Dermis microvascular lymphatic vessel endothelial cell (primary cell): ENCODE measurements at places on chromosomes 5 and 9. TPM values are rescaled to one million over a fixed set of nuclear protein-coding genes. Genes with fewer than 3 reads are reported as not detected.

The ZNF300 gene
- 4.2 and 4.6 TPM in 2 replicates for total RNA-seq

The NMRK1 gene
- total RNA-seq = 19.4 and 22.0 TPM in 2 replicates

The LCN12 gene
- not detected in 2 replicates for total RNA-seq

The NTRK2 gene
- total RNA-seq = under 0.01 TPM in 1 of 2 replicates, not detected in the other

The BNC2 gene
- 4.5 and 5.7 TPM in 2 replicates for total RNA-seq

The SLC6A18 gene
- total RNA-seq = not detected in 2 replicates

The SNCAIP gene
- total RNA-seq = 12.8 and 50.6 TPM in 2 replicates

The SMC2 gene
- 8.7 and 14.9 TPM in 2 replicates for total RNA-seq

GRCh38 chr9:120117081-120117480 is 462.9 kb downstream of the CDK5RAP2 start:
- no peak for DNase-seq

- no peak for DNase-seq
Observed at GRCh38 chr5:166058660-166059059, 2232.8 kb upstream of the WWC1 start.

GRCh38 chr5:39580702-39581453 is 156.1 kb upstream of the DAB2 start:
- peak; percentile 23 for DNase-seq

DNA sequence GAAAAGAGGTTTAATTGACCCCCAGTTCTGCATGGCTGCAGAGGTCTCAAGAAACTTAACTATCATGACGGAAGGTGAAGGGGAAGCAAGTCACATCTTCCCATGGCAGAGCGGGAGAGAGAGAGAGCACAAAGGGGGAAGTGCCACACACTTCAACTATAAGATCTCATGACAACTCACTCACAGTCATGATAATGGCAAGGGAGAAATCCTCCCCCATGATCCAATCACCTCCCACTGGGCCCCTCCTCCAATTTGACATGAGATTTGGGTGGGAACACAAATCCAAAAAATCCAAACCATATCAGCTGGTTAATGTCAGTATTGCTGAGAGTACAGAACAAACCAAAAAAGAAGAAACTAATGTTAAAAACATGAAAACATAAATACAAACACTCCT is 120.2 kb downstream of the STARD4 start:
- DNase-seq = no peak

GRCh38 chr9:19493174-19493811 is 84.5 kb downstream of the ACER2 start:
- DNase-seq = peak; percentile 54

- no peak for DNase-seq
Observed at GRCh38 chr9:78292716-78293497, 4.0 kb upstream of the PSAT1 start.

GRCh38 chr9:132584601-132585560 is 2.5 kb downstream of the BARHL1 start:
- DNase-seq = no peak

- no peak for DNase-seq
Observed at GRCh38 chr5:42015681-42016080, 90.6 kb downstream of the FBXO4 start.

DNA sequence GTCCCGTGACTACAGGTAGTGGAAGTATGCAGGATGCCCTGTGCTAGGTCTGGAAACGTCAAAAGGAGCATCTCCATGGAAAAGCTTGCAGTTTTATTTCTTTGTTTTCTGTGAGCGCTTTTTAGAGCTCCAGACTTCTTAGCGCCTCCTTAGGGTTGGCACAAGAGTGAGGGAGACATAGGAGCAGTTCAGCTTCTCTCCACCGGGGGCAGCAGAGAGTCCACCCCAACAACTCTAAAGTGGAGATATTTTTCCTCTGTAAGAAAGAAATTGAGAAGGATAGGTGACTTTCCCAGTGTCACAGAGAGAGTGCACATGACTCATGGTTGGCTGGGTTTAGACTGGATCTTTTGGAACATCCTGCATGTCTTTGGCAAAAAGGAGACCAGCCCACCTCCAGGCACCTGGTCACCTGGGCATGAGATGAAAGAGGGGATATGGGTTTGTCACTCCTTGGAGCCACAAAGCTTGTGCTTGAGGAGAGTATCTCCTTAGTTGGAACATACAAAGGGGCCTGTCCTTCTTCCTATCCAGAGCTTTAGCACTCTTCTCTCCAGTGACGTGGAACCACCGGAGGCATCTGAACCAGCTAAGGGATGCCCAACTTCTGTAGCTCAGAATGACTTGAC is 637.7 kb downstream of the SEMA5A start:
- peak; percentile 5 for DNase-seq

GRCh38 chr9:109411069-109411761 is 86.9 kb downstream of the PTPN3 start:
- DNase-seq = no peak

DNA sequence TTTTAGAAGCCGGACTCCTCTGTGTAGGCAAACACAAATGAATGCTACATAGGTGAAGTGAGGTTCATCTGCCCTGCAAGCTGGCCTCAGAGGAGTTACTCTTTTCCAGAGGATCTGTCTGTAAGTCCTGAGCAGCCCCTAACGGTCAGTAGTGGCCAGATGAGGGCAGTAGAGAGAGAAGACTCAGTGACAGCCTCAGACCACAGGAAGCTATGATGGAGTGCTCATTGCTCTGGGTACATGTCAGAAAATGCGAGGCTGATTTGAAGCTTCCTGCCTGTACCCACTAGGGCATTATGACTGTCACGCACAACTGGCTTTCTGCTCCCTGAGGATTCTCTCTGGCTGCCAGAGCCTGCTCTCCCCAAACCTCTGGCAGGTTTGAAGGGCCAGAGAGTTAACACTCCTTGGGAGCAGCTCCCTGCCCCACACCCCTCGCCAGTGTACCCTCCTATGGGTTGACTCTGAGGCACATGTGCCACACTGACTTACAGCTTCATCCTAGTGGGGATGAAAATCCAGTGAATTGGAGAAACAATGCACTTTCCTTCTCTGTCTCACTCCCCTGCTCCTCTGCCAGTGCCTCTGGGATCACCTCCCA is 141.5 kb downstream of the GABRG2 start:
- no peak for DNase-seq

DNA sequence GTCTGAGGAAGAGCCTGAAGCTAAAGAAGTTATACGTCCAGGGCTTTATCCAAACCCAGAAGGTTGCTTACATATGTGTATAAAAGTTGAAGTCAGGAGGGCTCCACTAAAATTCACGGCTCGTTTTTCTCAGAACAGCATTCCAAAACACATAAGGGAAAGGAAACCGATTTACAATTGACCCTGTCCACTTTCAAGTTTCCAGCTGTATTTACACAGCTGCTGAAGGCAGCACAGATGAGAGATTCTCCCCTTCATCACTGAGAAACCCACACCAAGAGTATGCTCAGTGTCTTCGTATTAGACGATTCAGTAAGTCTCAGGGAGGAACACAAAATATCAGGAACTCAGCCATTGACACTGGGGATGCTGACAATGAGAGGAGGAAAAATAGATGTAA is 5.9 kb upstream of the NREP start:
- DNase-seq = no peak

DNA sequence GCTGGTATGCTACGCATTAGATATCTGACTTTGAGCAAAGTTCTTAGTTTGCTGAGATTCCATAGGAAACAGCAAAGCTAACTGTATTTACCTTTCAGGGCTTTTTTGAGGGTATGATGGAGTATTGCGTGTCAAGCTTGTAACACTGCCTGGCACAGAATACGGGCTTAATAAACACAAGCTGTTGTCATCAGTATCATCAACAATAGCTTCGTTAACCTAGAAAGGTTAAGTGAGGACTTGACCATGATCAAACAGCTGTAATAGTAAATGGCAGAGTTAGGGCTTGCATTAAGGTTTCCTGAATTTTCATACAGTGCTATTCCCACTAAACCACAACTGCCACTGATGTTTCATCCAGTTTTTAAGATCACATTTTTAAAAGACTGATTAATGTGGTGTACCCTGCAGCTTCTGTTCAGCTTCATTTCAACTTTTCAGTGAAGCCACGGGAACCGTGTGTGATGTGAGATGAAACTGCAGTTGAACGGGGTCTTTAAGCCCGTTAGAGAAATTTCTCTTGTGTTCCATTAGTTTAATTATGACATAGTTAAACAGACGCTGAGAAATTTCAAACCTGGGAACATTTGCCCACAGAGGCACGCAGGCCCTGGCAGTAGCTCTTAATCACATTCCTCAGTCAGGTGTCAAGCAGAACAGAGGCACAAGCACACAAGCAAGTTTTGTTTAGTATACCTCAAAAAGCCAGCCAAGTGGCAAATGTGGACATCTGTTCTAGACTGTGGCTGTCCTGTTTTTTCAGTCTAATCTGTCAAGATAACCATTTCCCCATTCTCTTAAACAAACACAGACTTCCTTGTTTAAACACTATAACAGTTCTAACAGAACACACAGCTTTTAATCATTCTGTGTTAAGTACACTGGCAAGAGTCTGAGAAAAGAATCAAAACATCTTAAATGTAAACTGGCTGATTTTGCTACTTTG is 147.1 kb downstream of the ZNF608 start:
- peak; percentile 90 for DNase-seq

- no peak for DNase-seq
Observed at GRCh38 chr5:137600721-137601360, 101.7 kb upstream of the SPOCK1 start.

DNA sequence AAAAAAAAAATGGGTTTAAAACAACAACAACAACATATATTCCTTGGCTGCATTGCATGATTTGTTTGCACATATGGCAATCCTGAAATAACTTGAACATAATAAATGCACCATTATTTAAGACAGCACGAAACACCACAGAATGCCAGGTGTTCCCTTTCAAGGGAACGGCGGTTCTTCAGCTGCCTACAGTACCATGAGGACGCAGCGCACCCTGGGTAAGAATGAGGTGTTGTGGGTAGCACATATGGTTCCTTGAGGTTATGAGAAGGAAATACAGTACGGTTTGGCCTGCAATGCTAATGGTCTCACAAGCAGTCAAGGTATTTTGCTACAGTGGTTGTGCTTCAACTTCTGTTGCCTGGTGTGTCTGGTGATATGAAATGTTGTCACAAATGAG is 174.8 kb downstream of the SLC12A2 start:
- DNase-seq = no peak

GRCh38 chr5:80864706-80865435 is 95.3 kb upstream of the RASGRF2 start:
- DNase-seq = no peak

DNA sequence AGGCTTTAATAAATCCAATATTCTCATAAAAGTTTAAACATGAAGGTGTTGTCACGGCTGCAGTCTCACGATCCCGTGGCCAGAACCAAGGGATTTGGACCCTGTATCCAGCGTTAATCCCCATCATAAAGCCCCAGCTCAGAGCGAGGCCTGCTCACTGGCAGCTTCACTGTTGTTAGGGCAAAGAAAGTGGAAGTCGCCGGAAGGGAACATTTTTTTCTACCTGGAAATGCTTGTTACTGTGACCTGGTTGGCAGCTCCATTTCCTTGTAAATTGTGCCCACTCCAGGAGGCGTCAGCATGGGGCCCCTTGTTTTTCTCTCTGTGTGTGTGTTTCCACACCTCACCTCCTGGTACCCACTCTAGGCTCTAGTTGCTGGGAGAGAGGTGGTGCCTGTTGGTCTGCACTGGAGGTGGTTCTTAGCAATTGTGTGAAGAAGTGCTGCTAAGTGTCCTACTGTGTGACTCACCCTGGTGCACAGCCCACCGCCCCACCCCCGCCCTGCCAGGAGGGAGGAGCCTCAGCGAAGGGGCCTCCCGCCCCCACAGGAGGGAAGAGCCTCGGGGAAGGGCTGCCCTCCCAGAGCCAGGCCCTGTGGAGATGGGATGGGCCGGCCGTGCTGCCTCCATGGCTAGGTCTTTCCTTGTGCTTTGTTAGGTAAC is 105.1 kb downstream of the EHMT1 start:
- no peak for DNase-seq

DNA sequence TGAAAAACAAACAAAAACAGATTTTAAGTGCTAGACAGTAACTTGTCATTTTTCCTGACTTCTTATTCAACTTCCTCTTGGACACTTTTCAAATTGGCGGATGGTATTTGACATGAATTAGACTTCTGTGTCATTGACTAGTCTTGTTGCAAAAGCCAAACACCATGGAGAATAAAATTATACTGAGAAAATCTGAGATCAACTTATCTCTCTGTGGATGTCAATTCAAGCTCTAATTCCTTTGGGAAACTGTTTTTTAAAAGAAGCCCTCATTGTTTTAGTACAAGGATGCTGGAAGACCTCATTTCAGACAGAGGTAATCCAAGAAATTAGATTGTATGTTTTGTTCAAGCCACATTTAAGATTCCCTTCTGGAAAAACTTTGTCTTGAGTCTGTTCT is 831.0 kb downstream of the SEMA5A start:
- no peak for DNase-seq

DNA sequence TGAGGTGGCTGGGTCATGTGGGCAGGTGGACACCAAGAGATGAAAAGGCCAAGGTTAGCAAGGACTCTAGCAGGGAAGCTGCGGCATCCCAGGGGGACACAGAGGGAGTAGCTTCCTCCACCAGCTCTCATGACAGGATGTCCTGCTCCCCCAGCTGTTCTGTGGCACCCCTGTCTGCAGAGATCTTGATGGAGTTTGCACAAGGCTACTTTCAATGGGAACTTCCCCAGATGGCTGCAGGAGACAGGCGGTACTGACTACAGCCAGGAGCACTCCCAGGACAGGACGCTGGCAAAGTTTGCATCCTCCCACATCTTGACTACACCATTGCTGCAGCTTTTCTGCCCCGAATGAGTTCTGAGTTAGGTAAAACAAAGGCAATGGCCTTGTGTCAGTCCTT is 312.8 kb downstream of the TLE4 start:
- no peak for DNase-seq
